ENCODE measurements at places on chromosomes 5 and 9.

GRCh38 chr9:126341902-126342301, 15.3 kb downstream of the MVB12B start:
- DNase-seq: no peak

DNA sequence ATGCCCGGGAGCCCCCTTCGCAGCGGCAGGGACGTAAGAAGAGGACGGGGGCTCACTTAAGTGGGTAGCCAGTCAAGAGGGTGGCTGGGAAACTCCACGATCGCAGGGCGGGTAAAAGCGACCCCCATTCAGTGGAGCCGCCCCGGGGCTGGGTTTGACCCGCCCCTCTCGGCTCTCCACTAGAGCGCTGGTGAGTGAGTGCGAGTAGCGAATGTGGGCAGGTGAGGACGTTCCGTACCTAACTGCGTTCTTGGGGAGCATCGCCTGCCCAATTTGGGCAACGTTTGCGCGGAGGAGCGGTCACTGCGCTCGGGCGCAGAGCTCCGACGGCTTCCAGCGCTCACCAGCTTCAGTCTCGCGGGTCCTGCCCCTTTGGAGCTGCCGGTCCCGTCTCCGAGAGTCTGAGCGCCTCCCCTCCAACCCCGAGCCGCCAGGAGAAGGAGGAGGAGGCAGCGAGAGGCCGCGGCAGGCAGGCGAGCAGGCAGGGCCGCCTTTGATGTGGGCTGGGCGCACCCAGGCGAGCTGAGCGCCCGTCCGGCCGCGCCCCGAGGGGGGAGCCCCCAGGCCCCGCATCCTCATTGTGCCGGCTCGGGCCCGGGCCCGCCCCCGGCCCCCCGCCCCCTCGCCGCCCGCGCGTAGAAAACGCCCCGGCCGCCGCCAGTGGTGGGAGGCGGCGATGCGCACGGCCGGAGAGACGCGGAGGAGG, at the start of gene FGF18:
Gene FGF18, plus strand, starts transcription at position 666 of the 706 bp plus-strand sequence. CDS start 553 bp downstream, outside the sequence.
- no peak for DNase-seq

- DNase-seq: no peak
Measured at GRCh38 chr5:5589857-5590256, 167.4 kb downstream of the ICE1 start.

DNA sequence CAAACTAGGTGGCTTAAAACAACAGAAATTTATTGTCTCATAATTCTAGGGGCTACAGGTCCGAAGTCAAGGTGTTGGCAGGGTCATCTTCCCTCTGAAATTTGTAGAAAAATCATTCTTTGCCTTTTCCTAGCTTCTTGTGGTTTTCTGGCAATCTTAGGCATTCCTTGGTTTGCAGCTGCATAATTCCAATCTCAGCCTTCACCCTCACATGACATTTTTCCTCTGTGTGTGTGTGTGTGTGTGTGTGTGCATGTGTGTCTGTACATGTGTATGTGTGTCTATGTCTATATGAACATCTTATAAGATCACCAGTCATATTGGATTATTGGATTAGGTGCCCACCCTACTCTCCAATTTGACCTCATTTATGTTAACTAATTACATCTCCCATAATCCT, 330.6 kb downstream of the CHSY3 start:
- no peak for DNase-seq

DNA sequence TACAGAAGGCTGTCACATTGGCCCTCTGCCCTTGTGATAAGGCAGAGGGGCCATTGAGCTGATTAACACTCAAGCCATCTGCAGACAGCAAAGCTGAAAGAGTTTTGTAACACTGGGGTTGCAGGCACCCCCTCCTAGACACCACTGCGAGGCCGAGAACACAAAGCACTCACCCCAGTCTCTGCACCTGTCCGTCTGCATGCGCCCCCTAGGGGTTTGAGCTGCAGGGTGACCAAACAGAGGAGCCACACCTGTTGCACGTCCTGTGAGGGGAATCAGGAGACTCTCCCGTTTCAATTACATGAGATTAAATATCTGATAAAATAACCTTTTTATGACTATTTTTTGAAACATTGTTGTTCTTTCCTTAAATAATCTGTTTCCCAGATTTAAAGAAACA, 1180.4 kb downstream of the CDH9 start:
- DNase-seq: no peak

GRCh38 chr5:137461391-137462264, 37.5 kb downstream of the SPOCK1 start:
- no peak for DNase-seq

GRCh38 chr5:15715535-15715934, 215.6 kb downstream of the FBXL7 start:
- DNase-seq: no peak

DNA sequence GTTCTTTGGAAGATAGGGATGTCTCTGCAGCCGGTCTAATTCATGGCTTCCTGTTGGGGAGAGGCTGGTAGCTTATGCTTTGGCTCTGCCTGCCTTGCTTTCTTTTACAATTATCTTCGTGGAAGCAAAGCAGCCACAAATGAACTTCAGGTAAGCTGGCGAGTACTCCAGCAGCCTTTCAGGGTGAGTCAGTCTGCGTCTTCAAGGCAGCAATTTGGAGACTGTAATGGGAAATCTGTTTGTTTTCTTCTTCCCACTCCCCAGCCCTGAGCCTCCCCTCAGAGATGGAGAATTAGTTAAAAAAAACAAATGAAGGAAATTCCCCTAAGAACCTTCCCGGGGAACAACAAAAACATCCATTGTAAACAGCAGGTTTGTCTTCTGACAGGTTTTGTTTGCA, 100.1 kb downstream of the PSAT1 start:
- no peak for DNase-seq

GRCh38 chr5:158676642-158677469, 422.9 kb downstream of the EBF1 start:
- DNase-seq: no peak

GRCh38 chr5:127667926-127668325, 19.0 kb downstream of the CTXN3 start:
- DNase-seq: no peak

DNA sequence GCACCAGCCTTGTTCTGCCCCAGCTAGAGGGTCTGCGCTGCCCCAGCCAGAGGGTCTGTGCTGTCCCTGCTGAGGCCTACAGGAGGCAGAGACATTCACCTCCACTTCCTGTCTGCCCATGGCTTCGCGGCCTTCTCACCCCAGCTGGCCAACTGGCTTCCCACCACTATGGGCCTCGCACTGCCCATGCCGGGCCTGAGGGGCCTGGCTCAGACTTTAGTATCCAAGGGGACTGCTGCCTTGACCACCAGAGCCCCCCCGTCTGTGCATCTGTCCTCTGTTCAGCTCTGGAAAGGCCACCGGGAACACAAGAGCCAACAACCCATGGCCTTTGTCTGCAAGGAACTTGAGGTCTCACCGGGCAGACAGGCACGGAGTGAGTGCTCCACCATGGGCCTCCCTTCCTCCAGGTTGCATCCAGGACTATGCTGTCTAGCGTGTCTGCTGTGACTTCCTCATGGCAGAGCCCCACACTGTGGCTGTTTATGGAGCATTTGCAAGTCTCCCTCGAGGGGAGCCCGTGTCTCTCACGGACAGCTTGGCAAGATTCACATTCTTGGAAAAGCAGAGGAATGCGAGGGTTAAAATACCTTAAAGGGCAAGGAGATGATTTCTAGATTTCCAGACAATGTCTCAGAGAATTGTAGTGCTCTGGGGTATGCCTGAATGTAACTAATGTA, 1.7 kb downstream of the DCANP1 start:
- DNase-seq: no peak
